Muscle of leg (tissue), 16 donors: ENCODE measurements at places on chromosomes 4 and X. TPM values are rescaled to one million over a fixed set of nuclear protein-coding genes. Genes with fewer than 3 reads are reported as not detected.

The WAS gene
- 2.1 TPM for total RNA-seq

The DCAF12L1 gene
- total RNA-seq = 1.8 TPM

The DMRTC1B gene
- 0.22 TPM for total RNA-seq

The MAGEE1 gene
- 1.0 TPM for total RNA-seq

The HPGD gene
- total RNA-seq = 5.0 TPM

The PSAPL1 gene
- not detected for total RNA-seq

The RHOXF1 gene
- total RNA-seq = 0.09 TPM

The PAPSS1 gene
- 41.7 TPM for total RNA-seq

The MAOB gene
- 0.31 TPM for total RNA-seq

The ADH7 gene
- total RNA-seq = not detected

The LGI2 gene
- 2.6 TPM for total RNA-seq

The GABRQ gene
- 1.2 TPM for total RNA-seq

The TMSB15C gene
- 5.3 TPM for total RNA-seq
